Astrocyte of the spinal cord (primary cell): ENCODE measurements at places on chromosomes 3 and 15.

- no peak for DNase-seq
Observed at GRCh38 chr3:152497457-152497856, 228.7 kb downstream of the MBNL1 start.

- DNase-seq, result no peak
Observed at GRCh38 chr3:165624761-165625160, 212.5 kb downstream of the BCHE start.

GRCh38 chr3:190097025-190097424 lies 23.7 kb downstream of the P3H2 start:
- no peak for DNase-seq

- peak; percentile 70 for DNase-seq
Observed at GRCh38 chr3:45597171-45597570, 2.6 kb downstream of the LIMD1 start.

DNA sequence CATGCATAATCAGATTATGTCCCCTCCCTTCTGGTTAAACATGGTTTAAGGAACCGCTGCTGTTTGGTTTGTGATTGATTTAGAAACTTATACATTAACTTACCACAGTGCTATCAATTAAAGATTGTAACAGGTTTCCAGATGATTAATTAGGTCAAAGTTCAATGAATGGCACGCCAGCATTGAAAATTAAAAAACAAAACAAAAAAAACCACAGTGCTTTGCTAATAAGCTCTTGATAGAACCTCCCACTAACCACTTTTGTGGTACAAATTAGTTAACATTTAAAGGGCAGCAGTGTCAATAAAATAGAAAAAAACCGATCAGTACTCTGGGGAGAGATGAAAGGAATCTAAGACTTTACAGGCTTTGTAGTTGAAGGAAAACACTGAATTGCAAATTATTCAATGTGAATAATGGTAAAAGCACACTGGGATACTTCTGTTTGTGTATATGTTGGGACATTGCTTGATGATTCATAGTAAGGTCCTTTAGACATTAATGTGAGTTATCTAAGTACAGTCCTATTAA lies 7.6 kb upstream of the C3orf38 start:
- DNase-seq, result peak; percentile 19

DNA sequence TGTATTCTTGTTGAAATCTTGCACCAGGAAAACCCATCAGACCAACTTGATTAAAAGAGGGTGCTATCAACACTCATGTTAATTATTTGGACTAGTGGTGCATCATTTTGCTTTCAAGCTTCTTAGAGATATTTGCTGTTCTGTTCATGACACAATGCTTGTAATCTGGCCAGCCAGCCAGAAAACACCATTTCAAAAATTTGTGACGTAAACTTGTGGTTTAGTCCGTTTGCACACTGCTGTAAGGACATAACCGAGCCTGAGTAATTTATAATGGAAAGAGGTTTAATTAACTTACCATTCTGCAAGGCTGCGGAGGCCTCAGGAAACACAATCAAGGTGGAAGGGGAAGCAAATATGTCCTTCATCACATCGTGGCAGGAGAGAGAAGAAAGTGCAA lies 374.3 kb upstream of the TGFBR2 start:
- DNase-seq, result peak; percentile 77

DNA sequence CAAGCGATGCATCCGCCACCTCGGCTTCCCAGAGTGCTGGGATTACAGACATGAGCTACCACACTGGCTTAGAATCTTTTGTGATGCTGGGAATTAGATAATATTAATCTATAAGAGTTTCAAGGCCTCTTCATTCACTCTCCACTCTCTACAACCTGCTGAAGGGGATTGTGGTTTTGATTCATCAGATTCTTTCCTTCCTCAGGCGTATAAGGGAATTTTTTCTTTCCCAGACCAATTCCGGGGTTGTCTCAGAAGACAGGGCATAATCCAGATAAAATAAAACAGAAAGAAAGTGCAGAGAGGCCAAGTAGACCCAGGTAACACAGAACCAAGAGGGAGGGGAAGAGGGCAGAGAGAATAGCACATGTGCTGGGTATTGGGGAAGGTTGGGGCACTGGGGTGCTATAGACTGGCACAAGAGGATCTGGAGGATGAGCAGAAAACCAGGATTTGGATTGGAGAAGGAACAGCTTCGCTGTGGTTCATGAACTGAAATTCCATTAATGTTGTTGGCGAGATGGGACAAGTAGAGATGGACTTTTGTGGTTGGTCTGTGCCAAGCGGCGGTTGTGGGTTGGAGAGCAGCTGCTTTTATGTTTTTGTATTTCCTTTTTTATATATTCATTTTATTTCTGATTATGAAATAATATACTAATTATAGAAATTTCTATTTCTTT lies 12.8 kb downstream of the ARL6IP5 start:
- no peak for DNase-seq

- DNase-seq, result no peak
Observed at GRCh38 chr3:141217389-141217788, 14.2 kb upstream of the PXYLP1 start.

DNA sequence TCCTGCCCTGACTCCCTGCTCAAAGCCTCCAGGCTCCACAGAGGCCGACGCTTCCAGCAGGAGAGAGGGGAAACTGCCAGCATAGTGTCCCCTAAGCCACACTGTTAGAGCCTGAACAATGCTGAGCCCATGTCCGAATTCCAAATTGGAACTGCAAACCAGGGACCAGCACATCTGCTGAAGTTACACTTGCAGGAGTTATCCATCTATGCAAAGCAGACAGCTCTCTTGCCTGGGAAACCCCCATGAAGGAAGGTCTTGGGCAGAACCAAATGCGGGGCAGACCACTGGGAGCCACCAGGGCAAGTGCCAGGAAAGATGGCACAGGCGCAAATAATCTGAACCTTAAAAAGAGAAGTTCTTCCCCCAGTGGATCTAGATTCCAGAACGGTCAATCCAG lies 625 bp downstream of the LRRC15 start:
- no peak for DNase-seq

- DNase-seq, result no peak
Observed at GRCh38 chr3:111610189-111610588, 15.0 kb upstream of the ZBED2 start.

GRCh38 chr3:37620071-37620635 lies 241.5 kb upstream of the CTDSPL start:
- no peak for DNase-seq

DNA sequence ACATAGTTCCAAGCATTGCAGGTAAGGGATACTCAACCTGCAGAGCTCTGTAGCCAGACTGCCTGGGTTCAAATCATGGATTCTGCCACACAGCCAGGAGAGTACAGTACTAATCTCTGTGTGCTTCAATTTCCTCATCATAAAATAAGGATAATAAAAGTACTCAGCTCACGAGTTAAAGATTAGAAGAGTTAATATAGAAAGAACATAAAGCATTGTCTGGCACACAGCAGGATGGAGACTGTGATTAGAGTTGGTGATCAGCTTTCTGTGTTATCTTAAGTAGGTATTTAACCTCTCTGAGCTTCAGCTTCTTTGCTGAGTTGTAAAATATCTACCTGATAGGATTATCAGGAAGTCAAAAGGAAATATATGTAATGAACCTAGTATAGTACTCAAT lies 2.7 kb downstream of the CEP70 start:
- no peak for DNase-seq

DNA sequence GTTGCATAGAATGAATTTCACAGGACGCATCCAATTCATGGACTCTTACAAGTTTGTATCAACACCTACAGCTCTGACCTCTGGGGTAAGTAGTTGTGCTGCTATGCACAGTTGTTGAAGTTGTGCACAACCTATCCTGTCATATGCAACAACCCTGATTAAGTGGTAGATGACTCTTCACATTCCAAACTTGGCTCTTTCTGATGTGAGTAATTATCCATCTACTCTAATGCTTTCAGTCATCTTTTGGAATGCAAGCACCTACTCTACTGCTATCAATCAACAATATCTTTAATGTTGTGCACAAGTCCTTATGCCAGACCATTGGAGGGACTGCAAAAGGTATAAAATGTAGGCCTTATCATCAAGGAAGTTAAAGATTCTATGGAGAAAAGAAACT lies 921.4 kb downstream of the MCTP2 start:
- no peak for DNase-seq

- no peak for DNase-seq
Observed at GRCh38 chr3:172071780-172072330, 32.5 kb downstream of the FNDC3B start.

DNA sequence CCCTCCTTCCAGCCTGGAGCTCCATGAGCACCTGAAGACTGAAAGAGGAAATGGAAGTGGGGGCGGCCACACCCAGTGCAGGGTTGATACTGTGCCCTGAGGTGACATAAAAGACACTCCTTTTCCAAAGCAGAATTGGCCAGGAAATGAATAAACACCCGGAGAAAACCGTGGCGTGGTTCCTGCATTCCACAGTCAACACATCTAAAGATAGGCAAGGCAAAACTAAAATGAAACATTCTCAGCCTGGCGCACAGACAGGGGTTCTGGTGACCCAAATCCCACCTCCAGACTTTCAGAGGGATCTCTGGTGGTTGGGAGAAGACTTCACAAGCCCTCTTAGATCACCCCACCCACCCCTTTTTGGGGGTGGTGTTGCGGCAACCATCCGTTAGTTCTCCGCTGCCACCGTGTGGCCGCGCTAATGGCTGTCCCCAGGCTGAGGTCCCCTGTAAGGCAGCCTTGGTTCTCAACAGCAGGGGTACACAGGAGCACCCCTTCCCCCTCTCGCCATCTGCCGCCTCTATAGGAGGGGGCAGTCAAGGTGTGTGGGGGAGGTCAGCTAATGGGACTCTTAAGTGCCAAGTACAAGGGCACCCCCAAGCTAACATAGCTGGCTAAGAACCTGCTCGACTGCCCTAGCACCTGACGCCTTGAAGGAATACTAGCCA lies 2.5 kb upstream of the MST1R start:
- peak; percentile 39 for DNase-seq

- no peak for DNase-seq
Observed at GRCh38 chr15:70519616-70520015, 243.7 kb downstream of the UACA start.

- DNase-seq, result no peak
Observed at GRCh38 chr3:57796261-57796660, 40.2 kb downstream of the SLMAP start.

DNA sequence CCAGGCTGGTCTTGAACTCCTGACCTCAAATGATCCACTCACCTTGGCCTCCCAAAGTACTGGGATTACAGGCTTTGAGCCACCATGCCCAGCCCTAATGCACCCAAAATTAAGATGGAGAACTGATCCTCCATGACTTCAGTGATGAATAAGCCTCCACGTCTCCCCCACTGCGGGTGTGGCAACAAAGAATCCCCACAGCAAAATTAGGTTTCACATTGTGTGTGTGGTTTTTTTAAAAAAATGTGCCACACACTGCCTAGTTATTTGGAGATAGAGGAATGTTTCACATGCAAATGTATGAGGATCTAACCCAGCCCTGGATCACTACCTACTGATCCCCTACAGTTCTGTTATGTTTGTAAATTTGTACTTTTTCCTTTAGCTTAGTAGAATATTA lies 17.3 kb downstream of the HDAC11 start:
- DNase-seq, result no peak

GRCh38 chr3:189673535-189673934 lies 42.3 kb downstream of the TP63 start:
- no peak for DNase-seq

DNA sequence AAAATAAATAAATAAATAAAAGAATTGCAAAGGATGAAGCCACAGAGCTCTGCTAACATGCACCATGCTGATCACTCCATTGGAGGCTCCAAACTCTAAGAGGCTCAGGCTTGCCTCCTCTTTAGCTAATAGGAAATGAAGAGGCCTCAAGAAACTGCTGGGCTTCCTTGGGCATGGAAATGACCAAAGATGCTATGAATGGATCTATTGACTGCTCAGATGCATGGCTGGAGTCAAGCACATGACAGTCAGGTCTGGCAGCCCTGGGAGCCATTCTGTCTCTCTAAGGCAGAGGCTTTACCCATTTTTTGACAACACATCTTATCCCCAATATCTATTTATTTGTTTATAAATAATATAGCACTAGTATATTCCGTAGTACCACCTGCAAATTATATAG lies 5.3 kb upstream of the LIPC start:
- DNase-seq, result no peak

- peak; percentile 60 for DNase-seq
Observed at GRCh38 chr15:39191871-39192291, 389.0 kb upstream of the THBS1 start.

GRCh38 chr3:169841171-169841570 lies 28.5 kb upstream of the LRRC34 start:
- DNase-seq, result no peak

GRCh38 chr3:155302481-155302880 lies 9.0 kb upstream of the STRIT1 start:
- peak; percentile 69 for DNase-seq

- DNase-seq, result peak; percentile 78
Observed at GRCh38 chr3:114519415-114519814, 225.6 kb downstream of the TIGIT start.

DNA sequence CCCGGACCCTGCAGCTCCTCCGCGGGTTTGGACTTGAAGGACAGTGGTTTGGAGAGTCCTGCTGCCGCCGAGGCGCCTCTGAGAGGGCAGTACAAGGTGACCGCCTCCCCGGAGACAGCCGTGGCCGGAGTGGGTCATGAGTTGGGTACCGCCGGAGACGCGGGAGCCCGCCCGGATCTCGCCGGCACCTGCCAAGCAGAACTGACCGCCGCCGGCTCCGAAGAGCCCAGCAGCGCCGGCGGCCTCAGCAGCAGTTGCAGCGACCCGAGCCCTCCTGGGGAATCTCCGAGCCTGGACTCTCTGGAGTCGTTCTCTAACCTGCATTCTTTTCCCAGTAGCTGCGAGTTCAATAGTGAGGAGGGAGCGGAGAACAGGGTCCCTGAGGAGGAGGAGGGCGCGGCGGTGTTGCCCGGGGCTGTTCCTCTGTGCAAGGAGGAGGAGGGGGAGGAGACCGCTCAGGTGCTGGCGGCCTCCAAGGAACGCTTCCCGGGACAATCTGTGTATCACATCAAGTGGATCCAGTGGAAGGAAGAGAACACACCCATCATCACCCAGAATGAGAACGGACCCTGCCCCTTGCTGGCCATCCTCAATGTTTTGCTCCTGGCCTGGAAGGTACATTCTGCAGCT lies 634 bp downstream of the MINDY2 start:
- DNase-seq, result peak; percentile 14

DNA sequence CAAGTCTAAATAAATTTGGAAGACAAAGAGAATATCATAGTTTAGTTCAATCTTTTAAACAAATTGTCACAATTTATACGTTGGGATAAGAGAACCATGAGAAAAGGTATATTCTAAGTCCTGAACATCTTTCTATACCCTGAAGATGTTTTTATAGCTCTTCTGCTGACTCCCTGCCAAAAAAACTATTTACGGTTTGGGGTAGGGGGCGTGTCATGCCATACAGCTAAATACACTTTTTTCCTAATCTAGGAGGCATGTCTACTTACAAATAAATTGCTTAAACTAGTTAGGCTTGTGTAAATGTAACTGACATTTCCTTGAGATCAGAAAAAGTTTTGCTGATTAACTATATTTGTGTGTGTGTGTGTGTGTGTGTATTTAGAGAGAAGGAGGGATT lies 163.3 kb downstream of the PGPEP1L start:
- no peak for DNase-seq

GRCh38 chr3:107217172-107217571 lies 160.1 kb upstream of the CCDC54 start:
- peak; percentile 96 for DNase-seq

- DNase-seq, result no peak
Observed at GRCh38 chr15:58504674-58505234, 73.0 kb downstream of the LIPC start.

GRCh38 chr3:126954141-126954842 lies 28.6 kb upstream of the PLXNA1 start:
- no peak for DNase-seq

- no peak for DNase-seq
Observed at GRCh38 chr3:102135316-102135715, 286.0 kb downstream of the NFKBIZ start.
